Fibroblast of gingiva (primary cell): ENCODE measurements at places on chromosomes 12 and 14.

- no peak for DNase-seq
These were observed 8.6 kb downstream of the PMEL start for GRCh38 chr12:55957106-55957859.

DNA sequence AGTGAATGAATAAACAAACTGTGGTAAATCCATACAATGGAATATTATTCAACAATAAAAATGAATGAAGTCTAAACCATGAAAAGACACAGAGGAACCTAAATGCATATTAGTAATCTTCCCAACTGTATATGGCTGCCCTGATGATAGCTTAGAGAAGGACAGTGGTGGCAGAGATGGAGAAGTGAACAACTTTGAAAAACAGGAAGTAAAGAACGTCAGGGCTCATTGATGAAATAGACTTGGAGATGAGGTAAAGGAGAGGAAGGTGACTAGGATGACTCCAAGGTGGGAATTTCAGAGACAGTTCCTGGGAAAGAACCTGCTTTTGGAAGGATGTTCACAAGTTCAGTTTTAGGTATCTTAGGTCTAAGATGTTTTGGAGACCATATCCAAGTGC lies 36.3 kb upstream of the NT5DC3 start:
- DNase-seq = no peak

DNA sequence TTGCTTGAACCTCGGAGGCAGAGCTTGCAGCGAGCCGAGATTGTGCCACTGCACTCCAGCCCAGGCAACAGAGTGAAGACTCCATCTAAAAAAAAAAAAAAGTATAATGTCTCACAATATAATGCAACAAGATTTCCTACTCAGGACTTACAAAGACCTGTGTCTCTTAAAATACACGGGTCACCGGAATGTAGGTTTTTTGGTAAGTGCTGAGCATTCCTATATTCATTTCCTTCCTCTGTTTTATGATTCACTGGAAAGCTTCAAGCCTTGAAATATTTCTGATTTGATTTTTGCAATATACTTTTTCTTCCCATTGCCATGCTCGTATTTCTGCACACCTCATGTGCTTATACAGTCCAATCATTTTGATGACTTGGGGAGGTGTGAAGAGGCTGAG lies 245.8 kb downstream of the FBXL14 start:
- no peak for DNase-seq

- no peak for DNase-seq
These were observed 243.5 kb downstream of the BCL11B start for GRCh38 chr14:99028521-99028920.

- no peak for DNase-seq
These were observed 25.4 kb upstream of the PWP1 start for GRCh38 chr12:107660235-107660634.

GRCh38 chr14:31059152-31059924 lies 33.2 kb upstream of the STRN3 start:
- peak; percentile 63 for DNase-seq

DNA sequence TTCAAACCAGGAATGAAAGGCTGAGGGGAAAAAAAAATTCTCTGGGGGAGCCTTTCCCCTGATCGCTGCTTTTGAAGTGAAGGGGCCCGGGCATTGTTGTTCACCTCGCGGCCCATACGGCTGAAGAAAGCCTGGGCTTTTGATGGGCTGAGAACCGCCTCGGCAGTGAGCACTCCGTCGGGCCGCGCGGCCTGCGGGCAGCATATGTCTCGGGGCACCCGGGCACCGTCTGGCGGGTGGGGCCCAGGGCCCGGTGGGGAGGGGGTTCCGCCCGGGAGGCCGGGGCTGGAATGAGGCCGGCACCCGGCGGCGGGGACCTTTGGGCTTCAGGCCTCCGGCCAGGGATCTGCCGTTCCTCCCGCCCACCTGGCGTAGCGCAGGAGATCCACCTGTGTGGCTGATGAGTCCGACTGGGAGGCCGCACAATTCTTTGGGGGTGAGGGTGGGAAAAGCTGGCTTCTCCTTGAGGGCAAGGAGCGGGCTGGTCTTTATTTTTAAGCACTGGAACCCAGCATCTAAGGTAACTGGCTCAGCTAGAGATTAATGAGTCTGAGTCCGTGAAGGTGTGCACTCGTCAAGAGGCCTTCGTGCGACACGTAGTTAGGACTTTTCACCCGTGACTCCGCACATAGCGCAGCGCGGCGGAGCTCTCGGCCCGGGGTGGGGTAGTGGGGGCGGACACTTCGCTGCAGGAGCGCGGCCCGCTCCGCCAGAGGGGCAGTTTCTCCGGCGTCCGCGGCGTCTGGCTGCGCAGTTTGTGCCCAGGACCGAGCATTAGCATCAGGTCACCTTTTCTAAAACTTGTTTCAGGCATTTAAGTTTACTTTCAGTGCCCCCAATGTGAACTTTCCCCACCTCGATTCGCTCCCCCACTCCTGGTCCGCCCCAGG lies 10.6 kb downstream of the FOXA1 start:
- DNase-seq = no peak

DNA sequence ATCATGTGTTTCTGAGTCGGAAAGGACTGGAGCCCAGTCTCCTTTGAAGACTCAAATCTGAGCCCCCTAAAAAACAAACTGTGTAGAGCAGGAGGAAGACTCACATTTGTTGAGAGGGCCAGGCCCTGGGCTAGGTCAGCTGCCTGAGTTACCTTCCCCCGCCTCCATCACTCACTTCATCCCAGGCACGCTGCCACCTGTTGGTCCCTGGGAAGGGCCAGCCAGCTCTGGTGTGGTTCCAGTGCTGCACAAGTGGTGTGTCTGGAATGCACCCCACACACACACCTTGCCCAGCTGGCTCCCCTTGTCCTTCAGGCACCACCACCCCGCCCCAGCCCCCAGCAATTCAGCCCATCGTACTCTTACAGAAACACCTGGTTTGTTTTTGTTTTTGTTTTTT lies 9.0 kb downstream of the MVK start:
- no peak for DNase-seq

DNA sequence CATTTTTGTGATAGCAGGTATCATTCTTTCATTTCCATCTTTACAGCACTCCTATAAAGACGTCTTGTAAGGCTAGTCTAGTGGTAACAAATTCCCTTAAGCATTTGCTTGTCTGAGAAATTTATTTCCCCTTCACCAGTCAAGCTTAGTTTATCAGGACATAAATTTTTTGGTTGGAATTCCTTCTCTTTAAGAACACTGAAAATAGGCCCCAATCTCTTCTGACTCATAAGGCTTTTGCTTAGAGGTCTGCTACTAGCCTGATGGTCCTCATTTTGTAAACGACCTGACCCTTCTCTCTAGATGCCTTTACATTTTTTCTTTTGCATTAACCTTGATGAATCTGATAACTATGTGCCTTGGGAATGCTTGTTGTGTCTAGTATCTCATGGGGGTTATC lies 20.3 kb downstream of the OLR1 start:
- no peak for DNase-seq

GRCh38 chr12:19957308-19958125 lies 410.8 kb upstream of the PDE3A start:
- DNase-seq = peak; percentile 89

GRCh38 chr14:77738559-77739250 lies 22.3 kb downstream of the SNW1 start:
- DNase-seq = no peak

DNA sequence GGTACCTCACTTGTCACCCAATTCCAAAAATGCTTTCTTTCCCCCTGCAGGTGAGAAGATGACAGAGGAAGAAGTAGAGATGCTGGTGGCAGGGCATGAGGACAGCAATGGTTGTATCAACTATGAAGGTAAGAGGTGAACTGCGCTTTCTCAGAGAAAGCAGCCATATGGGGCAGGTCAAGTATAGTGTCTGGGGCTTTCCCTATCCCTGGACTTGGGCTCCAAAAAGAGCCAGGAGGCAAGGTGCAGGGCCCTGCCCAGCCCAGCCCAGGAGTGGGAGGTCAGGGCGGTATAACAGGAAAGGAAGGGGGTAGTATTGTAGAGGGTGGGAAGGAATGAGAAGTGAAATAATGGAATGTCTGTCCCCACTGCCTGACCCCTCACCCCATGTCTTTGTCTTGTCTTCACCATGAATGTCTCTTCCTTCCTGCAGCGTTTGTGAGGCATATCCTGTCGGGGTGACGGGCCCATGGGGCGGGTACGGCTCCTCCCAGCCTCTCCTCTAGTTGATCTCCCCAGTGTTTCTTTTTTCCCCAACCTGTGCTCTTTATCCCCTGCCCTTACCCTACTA lies 2.1 kb downstream of the MYL6 start:
- no peak for DNase-seq

GRCh38 chr14:99598774-99599173 lies 5.2 kb downstream of the CCDC85C start:
- no peak for DNase-seq

- peak; percentile 59 for DNase-seq
These were observed 24.5 kb downstream of the FIGNL2 start for GRCh38 chr12:51823875-51824565.

GRCh38 chr14:93788543-93789227 lies 400 bp upstream of the PRIMA1 start:
- DNase-seq = no peak

DNA sequence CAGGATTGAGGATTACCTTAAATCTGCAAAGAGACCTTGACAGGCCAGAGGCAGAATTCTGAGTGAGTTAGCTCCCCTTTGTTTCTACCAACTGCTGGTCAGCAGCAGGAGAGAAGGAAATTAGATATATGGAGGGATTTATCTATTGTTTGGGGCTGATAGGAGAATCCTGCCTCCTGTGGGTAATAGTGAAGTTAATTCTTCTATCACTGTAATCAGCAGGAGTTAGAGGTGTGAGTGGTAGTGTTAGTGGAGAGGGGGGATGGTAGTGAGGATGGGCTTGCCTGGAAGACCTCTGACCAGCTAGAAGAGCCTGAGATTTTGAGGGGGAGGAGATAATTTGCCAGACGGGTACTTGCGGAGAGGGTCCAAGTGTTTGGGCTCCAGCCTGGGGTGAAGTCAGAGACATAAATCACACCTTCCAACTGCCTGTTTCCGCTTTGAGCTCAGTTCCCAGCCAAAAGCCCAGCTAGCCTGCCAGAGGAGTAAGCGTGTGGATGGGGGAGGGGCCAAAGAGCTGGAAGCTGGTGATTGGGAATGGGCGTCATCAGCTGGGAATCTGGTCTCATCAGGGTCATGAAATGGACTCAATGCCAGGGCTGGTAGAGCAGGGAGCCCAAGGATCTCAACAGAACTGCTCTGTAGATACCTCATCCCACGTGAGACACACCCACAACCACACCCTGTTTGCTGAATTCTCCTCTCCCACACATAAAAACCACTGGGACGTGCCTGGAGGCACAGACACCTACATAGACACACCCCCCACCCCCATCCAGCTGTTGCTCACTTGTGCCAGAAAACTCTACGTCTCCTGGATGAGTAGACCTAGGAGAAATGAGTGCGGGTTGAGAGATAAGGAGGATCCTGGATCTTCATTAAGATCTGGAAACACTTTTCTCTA lies 13.1 kb upstream of the ITGA5 start:
- no peak for DNase-seq

DNA sequence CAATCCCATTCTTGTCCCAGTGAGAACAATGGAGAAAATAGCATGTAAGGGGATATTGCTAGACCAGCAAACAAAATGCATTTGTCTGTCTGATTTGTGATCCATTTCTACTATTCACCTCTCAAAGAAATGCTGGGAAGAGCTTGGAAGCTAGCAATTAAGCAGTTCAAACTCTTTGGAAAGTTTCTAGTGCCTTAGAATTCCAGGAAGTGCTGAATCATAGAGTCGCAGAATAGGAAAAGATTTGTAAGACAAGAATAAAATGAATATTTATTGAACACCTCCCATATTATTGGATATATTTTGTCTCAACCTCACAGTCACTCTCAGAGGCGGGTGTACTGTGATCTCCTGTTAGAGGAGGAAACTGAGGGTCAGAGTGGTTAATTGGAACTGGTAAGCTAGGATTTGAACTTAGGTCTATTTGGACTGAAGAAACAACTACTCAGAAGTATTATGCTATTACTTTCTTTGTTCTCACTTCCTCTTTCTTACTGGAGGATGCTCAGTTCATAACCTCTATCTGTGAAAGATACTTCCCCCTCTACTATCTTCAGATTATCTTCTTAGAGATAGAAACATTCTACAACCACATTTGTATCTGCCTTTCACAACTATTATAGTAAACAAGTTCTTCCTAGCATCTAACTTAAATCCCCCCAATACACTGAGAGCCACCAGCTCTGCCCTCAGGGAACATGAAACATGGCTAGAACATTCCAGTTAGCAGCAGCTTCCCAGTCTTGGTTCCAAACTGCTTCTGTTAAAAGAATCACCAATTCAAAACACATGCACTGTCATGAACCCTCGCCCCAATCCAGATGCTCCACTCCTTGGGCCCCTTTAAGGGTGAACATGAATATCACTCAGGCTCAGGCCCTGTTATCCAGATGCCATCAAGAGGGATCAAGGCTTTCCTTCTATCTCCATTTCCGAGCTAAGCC lies 64.2 kb downstream of the DRAM1 start:
- no peak for DNase-seq

- DNase-seq = no peak
These were observed 690 bp upstream of the RBP5 start for GRCh38 chr12:7129287-7129871.

DNA sequence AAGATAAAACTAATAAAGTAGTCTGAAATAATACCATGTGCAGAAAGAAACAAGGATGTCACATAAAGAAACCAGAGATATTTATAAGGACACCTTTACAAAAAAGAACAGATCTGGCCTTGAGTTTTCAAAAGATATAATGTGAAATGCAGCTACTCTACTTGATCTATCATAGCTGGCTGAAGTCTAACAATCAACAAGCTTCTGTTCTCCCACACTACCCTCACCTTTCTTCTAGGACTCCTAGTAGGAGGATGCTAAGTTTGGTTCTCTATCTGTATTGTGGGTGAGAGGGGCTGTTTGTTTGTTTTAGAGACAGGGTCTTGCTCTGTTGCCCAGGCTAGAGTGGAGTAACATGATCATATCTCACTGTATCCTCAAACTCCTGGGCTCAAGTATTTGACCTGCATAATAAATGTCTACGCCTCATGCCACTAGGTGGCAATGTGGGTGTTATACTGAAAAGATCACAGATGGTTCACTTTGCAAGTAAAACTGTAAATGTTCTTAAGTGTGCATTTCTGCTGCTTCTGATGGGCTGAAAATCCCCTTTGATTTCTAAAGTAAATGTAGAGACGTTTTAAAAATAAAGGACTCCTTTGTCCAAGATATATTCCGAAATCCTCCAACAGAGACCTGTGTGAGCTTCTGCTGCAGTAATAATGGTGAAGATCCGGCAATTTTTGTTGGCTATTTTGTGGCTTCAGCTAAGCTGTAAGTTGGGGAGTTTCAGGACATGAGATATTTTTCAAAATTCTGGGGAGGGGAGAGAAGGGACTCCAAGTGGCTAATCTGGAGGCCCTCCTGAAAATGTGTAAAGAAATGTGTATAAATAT lies 269.3 kb downstream of the DAD1 start:
- peak; percentile 21 for DNase-seq

- DNase-seq = no peak
These were observed 93.9 kb downstream of the SLC38A1 start for GRCh38 chr12:46174919-46175318.

DNA sequence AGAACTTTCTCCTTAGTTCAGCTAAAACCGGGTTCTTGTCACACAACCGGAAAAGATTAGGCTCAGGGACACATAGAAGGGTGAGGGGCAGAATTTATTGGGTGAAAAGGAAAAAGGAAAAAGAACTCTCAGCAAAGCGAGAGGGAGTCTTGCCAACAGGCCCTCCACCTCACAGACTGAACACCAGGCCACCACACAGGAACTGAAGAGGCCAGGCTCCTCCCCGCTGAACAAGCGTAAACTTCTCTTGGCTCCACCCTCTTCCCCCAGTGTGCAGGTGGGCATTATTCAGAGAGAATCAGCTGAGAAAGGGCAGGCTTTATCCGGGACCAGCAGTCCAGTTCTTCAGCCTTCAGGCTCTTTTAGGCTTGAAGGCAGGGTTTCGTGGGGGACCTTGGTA lies 125.6 kb upstream of the FGD4 start:
- DNase-seq = no peak

GRCh38 chr14:71130491-71131179 lies 223.4 kb downstream of the PCNX1 start:
- DNase-seq = peak; percentile 14
